Stimulated activated CD8-positive, alpha-beta memory T cell treated with anti-CD3 and anti-CD28 coated beads, Interleukin-15, amount 100 ng/mL, for 1 hour (primary cell): ENCODE measurements at places on chromosomes 13 and 19.

- DNase-seq = no peak
These were observed 34.9 kb downstream of the PAK4 start for GRCh38 chr19:39160523-39160861.

DNA sequence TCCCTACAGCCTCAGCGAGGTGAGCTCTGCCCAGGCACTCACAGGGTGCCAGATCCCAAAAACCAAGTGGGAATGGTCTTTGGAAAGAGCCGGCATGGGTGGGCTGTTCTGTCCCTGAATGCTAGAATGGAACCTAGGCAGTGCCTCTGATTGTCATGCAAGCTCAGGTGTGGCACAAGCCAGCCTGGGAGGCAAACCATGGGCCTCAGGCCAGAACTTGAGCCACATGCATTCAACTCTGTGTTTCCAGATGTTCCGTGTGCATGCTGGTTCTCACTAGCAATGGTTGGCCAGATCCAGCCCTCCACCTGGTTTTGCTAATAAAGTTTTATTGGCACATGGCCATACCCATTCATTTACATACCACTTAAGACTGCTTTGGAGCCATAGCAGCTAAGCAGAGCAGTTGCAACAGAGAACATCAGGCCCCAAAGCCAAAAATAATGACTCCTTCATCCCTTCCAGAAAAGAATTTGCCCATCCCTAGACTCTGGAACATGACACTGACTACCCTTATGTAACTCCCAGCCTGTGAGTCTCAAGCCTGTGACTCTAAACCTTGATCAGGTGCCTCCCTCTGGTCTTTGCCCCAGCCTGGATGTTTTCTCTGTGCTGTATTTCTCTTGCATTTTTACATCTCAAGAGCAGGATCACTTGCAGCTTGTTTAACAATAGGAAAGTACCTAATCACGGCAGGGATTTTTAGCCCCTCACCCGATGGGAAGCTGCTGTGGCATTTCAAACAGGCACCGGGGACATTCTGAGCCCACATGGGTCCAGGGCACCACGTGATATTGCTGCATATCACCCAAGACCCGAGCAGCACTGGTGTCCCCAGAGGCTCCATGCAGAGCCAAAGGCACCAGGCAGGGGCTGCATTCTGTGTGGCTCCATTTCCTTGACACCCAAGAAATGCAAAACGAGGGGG, 55.4 kb upstream of the USE1 start:
- no peak for DNase-seq

DNA sequence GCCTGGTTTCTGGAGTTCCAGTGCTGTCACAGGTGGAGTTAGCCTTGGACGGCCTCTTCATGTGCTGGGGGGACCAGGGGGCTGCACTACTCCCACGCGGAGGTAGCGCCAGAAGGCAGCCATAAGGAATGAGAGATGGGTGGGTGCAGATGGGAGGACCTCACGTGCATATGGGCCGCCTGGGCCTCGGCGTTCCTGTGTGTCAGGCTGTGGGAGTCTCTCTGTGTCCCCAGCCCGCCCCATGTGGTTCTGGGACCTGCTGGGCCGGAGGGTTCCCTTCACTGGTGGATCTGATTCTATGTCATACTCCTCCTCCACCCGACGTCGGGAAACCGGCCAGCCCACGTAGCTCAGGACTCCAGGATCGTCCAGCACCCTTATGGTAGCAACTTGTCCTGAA, 149.0 kb upstream of the SOX1 start:
- no peak for DNase-seq

- no peak for DNase-seq
These were observed 10.3 kb downstream of the ZNF787 start for GRCh38 chr19:56110515-56111448.
